ENCODE measurements at places on chromosomes 5 and 9.

GRCh38 chr9:120680161-120680560 is 34.1 kb downstream of the MEGF9 start:
- DNase-seq = peak; percentile 60

DNA sequence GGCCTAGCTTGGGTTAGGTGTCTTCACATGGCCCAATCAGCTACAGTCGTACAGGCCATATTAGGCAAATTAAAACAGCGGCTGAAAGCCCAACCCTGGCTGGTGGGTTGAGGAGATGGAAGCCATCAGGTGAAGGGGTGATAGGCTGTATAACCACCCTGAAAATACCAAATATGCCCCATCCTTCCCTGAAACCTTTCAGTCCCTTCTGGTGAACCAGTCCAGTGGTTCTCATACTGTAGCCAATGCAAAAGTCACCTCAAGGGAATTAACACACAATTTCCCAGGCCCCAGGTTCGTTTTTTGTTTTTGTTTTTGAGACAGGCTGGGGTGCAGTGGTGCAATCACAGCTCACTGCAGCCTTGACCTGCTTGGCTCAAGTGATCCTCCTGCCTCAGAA is 19.8 kb upstream of the KCNV2 start:
- no peak for DNase-seq

DNA sequence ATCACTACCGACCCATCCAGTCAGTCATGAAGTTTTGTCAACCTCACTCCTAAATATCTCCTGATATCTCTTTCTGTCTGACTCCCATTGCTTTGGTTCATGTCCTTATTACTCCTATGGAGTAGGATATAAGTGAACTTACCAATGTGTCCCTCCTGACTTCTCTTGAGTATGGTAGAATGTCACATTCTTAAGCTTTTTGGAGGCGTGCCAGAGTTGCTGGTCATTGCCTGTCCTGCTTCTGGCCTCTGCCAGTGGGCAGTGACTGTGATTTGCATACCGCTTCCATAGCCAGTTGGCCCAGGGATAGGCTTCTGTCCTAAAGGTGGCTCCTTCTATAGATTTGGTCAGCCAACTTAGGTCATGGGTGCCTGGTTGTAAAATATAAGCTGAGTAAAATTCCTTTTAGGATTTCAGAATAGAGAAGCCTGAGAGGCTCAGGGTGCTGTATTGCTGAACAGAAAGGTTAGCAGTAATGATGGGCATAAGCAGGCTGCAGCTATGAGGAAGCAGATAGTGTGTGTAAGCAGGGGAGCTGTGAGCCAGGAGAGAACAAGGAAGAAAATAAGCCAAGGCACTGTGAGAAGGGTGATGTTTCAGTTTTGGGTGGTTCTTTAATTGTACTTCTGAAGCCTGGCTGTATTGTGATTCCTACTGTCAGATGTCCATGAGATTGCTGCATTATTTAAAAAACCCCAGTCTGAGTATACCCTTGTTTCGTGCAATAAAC is 16.1 kb upstream of the MARCHF3 start:
- no peak for DNase-seq

DNA sequence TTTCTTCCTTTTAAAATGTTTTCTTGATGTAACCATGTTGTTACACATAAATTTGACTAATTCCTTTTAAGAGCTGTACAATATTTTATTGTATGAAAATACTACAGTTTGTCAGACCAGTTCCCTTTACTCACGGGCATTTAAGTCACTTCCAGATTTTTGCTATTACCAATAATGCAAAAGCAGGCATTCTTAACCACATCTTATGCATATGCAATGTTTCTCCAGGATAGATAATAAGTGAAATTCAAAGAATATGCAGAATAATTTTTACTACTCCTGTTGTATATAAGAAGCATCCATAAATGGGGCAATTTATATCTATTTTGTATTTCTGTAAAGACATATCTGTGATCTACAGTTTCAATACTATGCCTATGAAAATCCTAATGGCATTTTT is 77.3 kb downstream of the FNIP1 start:
- no peak for DNase-seq

DNA sequence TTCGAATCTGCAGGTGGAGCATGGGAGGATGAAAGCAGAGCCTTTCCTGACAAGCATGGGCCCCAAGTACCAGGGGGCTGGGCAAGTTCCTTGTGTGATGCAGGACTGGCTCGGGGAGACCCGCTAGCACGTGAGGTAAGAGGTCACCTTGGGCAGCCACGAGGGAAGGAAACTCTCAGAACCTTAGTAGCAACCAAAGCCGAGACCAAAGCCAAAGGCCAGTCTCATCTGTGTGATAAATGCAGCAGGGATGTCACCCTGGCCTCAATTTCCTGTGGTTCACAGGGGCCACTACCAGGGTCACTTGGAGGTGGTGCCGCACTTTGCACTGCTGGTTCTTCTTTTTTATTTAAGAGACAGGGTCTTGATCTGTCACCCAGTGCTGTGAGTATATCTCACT is 39.5 kb downstream of the PRRT1B start:
- no peak for DNase-seq

Measured in trophoblast cell (in vitro differentiated cells and primary cell).